PC-9 (cell line): ENCODE measurements at places on chromosomes 5 and 9. TPM values are rescaled to one million over a fixed set of nuclear protein-coding genes. Genes with fewer than 3 reads are reported as not detected.

HTR1A gene
- not detected in 2 replicates for total RNA-seq

ARID3C gene
- not detected in 2 replicates for total RNA-seq

DDX46 gene
- total RNA-seq = 76.5 and 79.8 TPM in 2 replicates

DBH gene
- total RNA-seq = not detected in 2 replicates

FSTL4 gene
- not detected in 2 replicates for total RNA-seq

QRFP gene
- not detected in 2 replicates for total RNA-seq

FOXD1 gene
- total RNA-seq = 4.0 and 4.1 TPM in 2 replicates

FAXDC2 gene
- 0.70 and 0.73 TPM in 2 replicates for total RNA-seq
